ENCODE measurements at places on chromosomes 16 and 17.

DNA sequence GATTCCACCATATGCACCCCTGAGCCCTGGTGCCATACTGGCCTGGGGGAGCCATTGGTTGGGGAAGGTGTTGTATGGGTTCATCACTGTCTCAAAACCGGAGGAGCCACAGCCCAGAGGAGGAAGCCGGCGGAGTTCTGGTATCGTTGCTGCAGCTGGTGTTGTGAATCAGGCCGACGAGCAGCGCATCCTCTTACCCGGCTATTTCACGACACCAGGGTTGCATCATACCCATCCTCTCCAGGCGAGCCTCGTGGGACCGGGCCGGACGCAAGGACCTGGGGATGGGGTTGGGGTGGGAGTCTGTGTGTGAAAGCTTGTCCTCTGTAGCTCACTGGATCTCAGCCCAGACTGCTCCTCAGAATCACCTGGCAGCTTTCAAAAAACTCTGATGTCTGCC lies 6.6 kb upstream of the SLC12A3 start:
- DNase-seq = no peak

DNA sequence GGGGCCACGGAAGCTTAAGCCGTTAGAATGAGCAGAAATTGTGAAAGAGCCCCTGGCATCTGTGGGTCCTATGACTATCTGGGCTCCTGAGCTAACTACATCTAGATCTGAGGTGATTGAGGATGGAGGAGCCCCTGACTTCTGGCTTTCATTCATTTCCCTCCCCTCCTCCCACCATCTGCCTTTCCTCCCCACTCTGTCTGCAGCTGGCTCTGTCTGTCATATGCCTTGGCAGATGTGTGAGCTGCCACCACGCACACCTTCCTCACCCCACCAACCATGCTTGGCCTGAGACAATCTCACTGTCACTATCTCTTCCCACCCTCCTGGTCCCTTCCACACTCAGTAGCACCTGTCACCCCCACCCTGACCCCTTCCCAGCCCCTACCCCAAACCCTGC lies 5.1 kb downstream of the CD300E start:
- no peak for DNase-seq

DNA sequence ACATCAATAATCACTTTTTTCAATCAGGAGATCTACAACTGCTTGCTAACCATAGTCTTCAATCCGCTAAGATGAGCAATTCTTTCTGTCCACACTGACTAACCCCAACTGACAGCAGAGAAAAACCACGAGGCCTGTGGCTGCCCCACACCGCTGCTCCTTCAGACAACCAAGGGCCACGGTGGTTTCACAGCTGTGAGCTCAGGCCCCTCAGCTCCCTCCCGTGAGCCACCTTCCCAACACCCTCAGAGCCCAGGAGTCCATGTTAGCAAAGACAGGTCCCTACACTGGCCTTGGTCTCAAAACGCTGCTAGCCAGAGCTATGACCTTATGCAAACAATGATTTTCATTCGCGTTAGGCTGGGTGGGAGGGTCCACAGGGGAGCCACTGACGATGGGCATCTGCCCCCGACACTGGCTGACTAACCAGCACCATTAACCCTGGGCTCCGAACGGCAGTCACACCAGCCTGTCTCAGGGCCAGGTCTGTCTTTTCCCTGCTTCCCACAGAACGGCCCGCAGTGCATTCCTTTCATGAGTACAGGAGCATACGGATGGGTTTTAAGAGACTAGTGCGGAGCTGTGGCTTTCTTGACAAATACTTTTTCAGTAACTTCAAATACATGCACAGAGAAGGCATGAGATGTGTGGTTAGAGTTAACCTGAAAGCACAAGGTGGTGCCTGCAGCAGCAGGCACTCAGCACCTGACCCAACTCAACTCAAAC lies 67.3 kb downstream of the ANKRD11 start:
- DNase-seq = peak; percentile 50

DNA sequence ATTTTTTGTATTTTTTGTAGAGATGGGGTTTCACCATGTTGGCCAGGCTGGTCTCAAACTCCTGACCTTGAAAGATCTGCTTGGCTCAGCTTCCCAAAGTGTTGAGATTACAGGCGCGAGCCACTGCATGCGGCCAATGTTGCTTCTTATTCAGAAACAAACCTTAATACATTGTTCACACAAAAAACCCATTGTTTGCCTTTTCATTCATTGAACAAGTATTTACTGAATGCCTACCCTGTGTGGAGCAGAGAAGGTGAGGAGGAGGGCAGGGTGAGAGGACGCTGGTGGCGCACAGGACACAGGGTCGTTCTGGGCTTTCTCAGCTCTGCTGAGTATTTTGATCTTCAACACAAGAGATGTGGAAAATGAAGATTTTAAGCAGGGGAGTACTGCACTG lies 8.0 kb upstream of the KRT23 start:
- no peak for DNase-seq

DNA sequence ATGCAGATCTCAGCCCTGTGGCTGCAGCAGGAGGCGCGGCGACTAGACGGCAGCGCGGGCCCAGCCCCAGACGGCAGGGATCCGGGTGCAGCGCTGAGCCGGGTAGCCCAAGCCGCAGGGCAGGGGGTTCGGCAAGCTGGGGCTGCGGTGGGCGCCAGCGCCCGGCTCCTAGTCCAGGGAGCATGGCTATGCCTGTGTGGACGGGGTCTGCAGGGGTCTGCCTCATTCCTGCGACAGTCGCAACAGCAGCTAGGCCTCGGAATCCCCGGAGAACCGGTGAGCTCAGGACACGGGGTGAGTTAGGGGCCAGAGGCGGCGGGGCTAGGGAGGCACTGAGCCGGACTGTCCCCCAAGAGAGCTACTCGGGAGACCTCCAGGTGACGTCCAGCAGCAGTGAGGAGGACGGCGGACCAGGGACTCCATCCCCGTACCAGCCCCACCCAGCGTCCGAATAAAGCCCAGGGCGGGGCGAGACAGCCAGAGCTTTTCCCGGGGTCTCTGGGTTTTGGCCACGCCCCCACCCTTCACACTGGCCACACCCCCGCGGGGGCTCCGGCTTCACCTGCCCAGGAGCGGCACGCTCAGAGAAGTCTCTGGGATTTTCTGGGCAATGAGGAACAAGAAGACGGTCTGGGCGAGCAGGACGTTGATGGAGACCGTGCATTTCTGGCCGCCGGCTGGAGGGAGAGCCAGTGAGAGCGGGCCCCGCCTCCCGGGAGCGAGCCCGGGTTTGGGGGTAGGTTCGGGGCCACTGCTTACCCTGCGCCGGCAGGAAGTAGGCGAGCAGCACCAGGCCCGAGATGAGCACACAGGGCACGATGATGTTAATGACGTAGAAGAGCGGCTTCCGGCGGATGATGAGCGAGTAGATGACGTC lies 1.1 kb downstream of the C17orf107 start:
- peak; percentile 59 for DNase-seq
